Inflammatory macrophage (primary cell): ENCODE measurements at places on chromosomes 6 and 20.

DNA sequence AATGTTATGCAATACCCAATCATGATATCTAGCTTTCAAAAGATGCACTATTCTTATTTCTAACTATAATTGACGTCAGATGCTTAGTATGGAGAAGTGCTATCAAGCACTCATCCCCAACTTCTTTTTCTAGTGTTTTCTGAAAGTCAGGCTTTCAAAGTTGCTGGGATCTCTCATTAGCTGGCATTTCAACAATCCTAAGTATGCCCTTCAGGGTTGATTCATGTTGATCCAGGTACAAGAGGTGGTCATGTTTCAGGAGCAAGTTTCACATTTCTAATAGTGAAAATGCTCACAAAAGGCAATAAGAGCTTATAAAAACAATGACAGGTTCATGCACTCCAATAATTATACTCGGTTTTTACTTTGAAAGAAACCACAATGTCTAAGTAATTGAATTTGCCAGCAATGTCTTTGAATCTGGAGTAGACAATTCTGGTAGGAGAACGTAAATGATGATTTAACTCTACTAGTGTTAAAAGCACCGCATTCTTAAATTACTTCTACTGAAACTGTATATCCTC lies 193.7 kb upstream of the KHDRBS2 start:
- no peak for DNase-seq

- DNase-seq = no peak
Observed at GRCh38 chr6:129920103-129920798, 59.1 kb upstream of the TMEM244 start.

- no peak for DNase-seq
Observed at GRCh38 chr6:65045801-65046200, 661.2 kb downstream of the EYS start.

DNA sequence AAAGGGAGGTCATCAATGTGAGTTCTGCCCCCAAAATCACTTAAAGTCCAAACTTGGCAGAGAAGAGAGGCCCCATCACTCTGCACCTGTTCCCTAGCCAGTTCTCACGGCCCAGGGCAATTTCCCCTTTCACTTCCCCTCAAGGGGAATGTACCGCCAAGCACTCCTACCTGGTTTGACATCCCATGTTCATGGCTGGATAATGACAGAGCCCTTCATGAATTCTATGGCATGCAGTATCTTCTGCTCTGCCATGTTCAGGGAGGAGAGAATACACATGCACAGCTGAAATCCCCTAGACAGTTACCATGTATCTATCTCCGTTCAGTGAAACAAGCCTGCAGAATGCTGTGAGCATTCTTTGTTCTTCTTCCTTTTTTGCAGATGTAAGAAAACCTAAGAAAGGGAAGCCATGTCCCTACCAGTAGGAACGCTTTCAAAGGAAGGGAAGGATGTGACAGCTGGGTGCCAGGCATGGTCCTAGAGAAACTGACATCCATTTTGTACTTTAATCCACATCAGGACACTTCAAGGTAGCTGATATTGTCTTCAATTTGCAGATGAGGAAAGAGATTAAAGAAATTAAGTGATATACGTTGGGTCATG lies 79.8 kb upstream of the ARID1B start:
- DNase-seq = peak; percentile 36

- peak; percentile 50 for DNase-seq
Observed at GRCh38 chr6:83546636-83547035, 34.3 kb downstream of the PRSS35 start.

DNA sequence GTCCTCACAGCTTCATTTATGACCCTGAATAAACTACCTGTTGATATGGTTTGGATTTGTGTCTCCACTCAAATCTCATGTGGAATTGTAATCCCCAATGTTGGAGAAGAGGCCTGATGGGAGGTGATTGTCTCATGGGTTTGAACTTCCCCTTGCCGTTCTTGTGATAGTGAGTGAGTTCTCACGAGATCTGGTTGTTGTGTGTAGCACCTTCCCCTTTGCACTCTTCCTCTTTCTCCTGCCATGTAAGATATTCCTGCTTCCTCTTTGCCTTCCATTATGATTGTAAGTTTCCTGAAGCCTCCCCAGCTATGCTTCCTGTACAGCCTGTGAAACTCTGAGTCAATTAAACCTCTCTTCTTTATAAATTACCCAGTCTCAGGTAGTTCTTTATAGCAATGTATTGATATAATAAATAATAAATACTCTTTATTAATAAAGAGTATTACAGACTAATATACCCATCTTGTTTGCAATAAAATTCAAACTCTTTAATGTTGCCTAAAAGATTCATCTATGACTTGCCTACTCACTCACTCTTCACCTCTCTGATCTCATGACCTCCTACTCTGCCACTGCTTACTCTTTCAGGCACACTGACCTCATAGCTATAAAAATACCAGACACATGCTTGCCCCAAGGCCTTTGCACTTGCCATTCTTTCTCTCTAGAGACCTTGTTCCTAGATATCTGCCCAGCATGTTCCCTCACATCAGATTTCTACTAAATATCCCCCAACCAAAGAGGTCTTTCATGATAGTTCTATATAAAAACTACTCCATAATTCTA lies 256.4 kb upstream of the MARCKS start:
- DNase-seq = peak; percentile 80

GRCh38 chr6:54768494-54768893 lies 78.1 kb upstream of the FAM83B start:
- no peak for DNase-seq

DNA sequence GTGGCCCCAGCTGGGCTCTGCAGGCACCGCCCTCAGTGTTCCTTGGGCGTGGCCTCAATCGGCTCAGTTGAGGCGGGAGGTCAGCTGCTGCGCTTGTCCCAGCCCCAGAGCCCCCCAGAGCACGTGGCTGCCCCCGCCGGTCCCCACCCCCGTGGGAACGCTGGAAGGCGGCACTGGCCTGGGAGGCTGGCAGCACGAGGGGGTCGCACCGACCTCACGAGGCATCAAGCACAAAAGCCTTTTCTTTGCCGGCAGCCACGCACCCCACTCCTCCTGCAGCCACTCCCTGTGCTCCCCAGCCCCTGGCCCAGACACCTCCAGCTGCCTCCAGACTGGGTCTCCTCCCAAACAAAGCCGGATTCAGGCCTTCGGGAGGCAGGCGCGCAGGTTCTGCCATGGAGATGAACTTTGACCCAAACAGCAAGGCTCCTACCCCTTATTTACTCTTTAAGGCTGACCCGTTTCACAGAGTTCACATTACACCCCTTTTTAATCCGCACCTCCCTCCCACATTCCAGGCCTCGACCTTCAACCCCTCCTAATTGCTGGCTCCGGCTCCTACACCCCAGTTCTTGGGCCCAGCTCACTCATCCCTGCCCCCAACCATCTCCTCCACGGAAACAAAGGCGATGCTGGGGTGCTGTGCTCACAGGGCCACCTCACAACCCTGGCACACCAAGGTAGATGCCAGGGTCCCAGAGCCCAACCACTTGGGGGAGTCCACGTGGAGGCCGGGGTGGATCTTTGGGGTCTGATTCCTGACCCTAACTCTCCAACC lies 111.7 kb downstream of the NOL4L start:
- no peak for DNase-seq

DNA sequence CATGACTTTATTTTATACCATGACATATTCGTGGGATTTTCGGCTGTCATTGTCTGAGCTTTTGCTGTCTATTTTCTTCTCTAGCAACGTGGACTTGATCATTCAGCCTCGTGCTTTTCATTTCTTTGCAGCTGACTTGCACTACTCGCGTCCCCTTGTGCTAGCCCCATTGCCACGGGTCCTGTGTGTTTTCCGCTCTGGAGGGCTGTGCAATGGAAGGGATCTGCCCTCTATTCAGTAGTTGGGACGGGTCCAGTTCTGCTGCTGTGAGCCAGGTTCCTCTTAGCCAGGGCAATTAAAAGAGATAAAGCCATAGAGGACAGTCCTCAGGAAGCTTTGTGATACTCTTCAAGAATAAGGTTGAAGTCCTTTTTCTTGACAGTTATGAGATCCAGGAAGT lies 17.6 kb downstream of the NEDD9 start:
- DNase-seq = no peak

GRCh38 chr6:131136021-131136786 lies 937 bp downstream of the AKAP7 start:
- peak; percentile 9 for DNase-seq

- no peak for DNase-seq
Observed at GRCh38 chr6:32815996-32816395, 806 bp downstream of the HLA-DOB start.

- DNase-seq = peak; percentile 59
Observed at GRCh38 chr6:36697481-36697903, at the start of gene RAB44. TSS of gene RAB44 (plus strand) at chr6:36697826. CDS start at chr6:36704236, 6,410 bp downstream.

DNA sequence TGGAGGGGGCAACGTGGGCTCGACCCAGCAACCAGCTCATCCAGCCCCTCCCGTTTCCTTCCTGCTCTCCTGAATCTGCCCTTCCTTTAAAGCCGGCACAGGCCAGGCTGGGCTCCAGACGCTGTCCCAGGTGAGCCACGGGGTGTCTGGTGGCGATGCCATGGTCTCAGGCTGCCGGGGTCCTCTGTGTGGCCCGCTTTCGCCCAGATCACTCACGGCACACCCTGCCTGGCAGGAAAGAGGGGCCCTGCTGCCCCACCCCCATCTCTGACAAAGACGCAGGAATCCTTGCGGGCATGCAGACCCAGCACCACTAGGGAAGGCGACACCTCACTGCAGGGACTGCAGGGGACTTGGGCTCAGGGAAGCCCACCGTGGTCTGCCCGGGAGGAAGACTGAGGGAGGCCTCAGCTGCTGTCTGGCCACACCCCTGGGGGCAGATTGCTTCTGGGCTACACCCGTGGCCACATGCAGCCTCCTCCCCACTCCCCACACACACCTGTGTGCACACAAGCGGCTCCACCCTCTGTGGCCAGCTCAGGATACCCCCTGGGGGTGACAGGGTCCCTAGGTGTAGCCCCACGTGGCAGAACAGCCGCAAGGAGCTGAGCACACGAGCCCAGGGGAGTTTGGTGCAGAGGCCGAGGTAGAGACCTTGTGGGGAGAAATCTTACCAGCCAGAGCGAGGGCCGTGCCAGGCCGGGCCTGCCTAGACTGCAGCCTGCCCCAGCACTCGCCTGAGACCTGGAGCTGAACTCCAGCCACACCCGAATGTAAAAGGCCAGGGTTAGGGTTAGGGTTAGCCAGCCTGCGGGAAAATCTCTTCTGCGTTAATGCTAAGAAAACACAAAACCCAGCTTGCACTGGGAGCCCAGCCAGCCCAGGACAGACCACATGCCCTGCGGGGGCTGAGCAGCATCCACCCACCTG lies 104.6 kb downstream of the DLL1 start:
- no peak for DNase-seq

DNA sequence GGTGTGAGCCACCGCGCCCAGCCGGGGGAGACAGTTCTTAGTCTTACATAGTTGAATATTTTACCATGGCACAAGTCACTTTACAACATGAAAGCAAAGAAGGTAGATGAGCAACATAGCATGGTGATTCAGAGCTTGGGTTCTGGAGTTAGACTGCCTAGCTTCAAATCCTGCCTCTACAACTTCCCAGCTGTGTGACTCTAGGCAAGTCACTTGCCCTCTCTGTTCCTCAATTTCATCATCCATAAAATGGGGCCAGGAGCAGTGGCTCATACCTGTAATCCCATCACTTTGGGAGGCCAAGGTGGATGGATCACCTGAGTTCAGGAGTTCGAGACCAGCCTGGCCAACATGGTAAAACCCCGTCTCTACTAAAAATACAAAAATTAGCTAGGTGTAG lies 26.3 kb downstream of the HCK start:
- no peak for DNase-seq

- DNase-seq = no peak
Observed at GRCh38 chr6:118500130-118501015, 47.7 kb upstream of the PLN start.
